Heart left ventricle (tissue), 16 donors: ENCODE measurements at places on chromosomes 4 and X. TPM values are rescaled to one million over a fixed set of nuclear protein-coding genes. Genes with fewer than 3 reads are reported as not detected.

- no peak for DNase-seq
Measured at GRCh38 chr4:21888195-21888976, 60.2 kb downstream of the KCNIP4 start.

- DNase-seq = no peak
Measured at GRCh38 chrX:437661-438390, 51.1 kb upstream of the PPP2R3B start.

- DNase-seq = no peak
Measured at GRCh38 chrX:49610718-49611310, 12.0 kb downstream of the GAGE1 start.

DNA sequence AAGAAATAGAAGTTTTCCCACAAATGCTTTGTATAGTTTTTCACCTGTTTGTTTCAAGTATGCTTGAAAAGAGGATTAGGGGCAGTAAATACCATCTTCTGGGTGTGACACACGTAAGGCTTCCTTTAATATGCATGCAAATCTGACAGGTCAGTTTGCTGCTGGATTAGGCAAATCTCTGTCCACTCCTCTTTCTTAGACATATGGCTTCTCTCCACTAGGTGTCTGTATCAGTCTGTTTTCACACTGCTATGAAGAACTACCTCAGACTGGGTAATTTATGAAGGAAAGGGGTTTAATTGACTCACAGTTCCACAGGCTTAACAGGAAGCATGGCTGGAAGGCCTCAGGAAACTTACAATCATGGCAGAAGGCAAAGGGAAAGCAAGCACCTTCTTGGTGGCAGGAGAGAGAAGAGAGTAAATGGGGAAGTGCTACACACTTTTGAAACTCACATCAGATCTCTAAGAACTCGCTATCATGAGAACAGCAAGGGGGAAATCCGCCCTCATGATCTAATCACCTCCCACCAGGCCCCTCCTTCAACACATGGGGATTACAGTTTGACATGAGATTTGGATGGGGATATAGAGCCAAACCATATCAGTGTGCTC is 66.9 kb downstream of the TAB3 start:
- DNase-seq = no peak

DNA sequence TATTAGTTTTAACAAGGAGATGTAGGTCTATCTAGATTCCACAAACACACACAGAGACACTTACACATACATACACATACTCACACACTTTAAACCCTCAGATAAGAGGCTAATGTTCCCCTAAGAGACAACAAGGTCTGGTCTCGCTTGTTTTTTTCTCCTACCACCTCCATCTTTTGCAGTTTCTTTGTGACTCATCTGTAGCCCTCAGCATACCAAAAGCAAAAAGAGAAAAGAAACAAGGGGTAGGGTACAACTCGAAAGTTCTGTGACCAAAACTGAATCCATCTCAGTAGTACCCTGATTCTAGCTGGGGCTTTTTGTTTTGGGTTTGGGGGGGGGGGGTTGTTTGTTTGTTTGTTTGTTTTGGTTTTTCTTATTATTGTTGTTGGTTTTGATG is 12.2 kb upstream of the EXOSC9 start:
- no peak for DNase-seq

- no peak for DNase-seq
Measured at GRCh38 chrX:40651620-40652223, 4.4 kb upstream of the CXorf38 start.

DNA sequence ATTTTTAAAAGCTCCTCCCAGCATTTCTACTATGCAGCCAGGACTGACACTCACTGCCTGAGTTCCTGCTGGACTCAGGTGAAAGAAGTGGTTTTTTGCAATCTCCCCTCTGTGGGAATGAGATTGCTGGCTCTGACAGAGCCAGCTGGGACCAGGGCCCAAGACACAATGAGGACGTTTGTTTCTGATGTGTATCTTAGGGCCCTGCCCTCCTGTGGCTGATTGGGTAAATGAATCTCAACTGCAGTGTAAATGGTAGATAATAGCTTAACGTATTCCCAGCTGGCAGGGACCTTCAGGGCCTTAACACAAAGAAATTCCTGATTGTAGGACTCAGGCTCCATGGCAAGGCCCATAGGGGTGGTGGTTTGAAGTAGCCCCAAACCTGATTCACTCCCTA is 85.8 kb upstream of the PRPS1 start:
- DNase-seq = no peak

DNA sequence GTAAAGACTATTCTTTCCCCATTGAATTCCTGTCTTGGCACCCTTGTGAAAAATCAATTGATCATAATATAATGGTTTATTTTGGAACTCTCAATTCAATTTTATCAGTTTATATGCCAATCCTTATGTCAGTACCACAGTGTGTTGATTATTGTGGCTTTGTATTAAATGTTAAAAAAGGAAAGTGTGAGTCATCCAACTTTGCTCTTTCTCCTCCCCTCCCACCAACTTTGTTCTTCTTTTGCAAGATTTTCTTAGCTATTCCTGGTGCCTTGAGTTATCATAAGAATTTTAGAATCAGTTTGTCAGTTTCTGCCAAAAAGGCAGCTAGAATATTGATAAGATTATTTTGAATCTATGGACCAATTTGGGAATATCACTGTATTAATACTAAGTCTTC is 11.2 kb upstream of the RNF175 start:
- DNase-seq = no peak

- no peak for DNase-seq
Measured at GRCh38 chr4:145814246-145814645, 124.4 kb downstream of the ZNF827 start.

DNA sequence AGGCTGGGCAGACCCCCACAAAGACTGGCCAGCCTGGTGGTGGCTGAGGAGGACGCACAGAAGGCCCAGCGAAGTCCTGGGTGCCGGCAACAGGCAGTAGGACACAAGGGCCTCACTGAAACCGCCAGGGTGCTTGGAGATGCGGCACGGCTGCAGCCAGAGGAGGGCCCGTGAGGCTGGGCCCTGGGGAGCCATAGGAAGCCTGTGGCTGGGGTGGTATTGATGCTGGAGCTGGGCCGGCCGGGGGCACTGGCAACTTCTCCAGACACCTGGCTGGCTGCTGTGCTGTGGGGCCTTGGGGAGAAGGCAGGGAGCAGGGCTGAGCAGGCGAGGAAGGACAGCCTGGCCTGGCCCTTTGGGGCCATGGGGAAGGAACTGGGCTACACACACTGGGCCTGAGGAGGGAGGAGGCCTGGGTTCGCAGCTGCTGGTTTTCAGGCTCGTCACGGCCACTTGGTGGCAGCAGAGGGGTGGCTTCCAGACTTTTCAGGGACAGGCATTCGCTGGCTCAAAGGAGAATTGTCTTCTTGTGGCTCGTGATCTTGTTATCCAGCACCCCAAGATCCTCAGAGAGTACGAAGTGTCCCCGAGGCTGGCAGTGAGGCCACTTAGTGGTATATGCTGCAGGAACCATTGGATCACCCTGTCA is 37.2 kb downstream of the ATP2B3 start:
- peak; percentile 53 for DNase-seq

- DNase-seq = no peak
Measured at GRCh38 chrX:98931216-98931615, 1478.9 kb downstream of the PCDH19 start.

DNA sequence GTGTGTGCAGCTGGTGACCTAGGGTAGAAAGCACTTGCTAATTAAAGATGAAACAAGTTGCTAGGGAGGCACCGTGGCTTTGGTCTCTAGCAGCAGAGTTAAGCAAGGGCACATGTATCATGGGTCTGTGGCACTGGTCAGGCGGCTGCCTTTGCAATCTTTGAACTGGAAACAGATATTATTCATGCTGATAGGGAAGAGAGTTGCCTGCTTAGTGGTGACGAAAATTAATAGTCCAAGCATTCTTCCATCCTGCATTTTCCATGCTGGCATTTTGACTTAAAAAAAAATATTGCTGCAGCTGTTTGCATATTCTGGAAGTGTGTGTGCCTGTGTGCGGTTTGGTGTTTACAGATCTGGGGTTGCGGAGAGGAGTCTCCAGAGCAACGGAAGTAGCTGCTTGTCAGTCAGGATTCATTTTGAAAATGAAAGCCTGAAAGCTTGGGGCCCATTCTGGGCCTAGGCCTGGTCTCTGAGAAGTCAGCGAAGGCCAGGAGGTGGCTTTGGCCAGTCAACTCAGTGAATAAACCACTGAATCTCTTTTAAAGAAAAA is 2.3 kb upstream of the SOWAHD start:
- DNase-seq = no peak

DNA sequence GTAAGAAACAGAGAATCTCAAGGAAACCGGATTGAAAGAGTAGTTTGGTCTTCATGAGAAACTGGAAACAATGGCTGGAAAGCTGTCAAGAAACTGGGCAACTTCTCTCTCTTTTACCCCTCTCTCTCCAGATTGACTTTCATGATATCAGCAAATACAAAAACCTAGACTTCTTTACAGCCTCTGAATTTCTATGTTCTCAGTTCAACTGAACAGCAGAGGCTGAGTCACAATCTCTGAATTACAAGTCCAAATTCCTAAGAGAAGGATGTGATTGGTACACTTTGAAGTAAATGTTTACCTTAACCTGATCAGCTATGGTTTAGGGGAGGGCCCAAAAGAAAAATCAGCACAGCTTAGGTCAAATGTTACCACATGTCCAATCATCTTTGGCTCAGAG is 974.9 kb downstream of the RPA4 start:
- no peak for DNase-seq

DNA sequence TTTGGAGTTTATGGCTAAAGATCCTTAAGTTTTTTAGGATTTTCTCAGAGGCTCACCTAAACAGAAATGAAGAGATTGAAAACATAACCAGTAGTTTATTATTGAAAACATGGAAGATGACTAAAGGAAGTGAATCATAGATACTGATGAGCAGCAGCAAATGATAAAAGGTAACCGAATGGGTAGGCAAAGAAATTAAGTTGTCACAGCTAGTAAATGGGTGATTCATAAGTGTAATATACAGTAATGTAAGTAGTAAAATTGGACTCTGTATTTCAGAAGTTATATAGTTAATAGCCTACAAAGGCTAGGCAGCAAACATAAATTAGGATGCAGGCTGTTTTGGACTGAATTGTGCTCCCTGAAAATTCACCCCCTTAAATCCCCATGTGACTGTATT is 59.0 kb upstream of the ADGRA3 start:
- DNase-seq = no peak

- no peak for DNase-seq
Measured at GRCh38 chr4:83180431-83180968, 66.0 kb upstream of the PLAC8 start.

- DNase-seq = no peak
Measured at GRCh38 chrX:31147175-31147574, 75.3 kb upstream of the FTHL17 start.

- DNase-seq = peak; percentile 24
Measured at GRCh38 chr4:156954587-156954986, 17.0 kb downstream of the PDGFC start.

GRCh38 chrX:6968231-6968630 is 179.3 kb upstream of the STS start:
- no peak for DNase-seq

GRCh38 chrX:119488749-119489148 is 20.5 kb downstream of the SLC25A5 start:
- no peak for DNase-seq

DNA sequence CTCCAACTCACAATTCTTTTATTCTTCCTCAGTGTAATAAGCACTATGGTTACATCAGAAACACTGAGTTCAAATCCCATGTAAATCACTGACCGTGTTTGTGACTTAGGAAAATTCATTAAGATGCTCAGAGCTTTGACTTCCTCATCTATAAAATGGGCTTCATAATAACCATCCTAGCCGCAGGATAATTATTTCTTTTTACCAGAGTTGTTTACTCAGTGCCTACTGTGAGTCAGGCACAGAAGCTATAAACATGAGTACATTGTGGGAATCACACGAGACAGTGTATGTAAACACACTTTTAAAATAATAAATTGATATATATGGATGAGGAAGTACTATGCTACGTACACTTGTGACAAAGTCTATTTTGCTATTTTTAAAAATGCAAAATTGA is 296.3 kb upstream of the TENM3 start:
- no peak for DNase-seq

DNA sequence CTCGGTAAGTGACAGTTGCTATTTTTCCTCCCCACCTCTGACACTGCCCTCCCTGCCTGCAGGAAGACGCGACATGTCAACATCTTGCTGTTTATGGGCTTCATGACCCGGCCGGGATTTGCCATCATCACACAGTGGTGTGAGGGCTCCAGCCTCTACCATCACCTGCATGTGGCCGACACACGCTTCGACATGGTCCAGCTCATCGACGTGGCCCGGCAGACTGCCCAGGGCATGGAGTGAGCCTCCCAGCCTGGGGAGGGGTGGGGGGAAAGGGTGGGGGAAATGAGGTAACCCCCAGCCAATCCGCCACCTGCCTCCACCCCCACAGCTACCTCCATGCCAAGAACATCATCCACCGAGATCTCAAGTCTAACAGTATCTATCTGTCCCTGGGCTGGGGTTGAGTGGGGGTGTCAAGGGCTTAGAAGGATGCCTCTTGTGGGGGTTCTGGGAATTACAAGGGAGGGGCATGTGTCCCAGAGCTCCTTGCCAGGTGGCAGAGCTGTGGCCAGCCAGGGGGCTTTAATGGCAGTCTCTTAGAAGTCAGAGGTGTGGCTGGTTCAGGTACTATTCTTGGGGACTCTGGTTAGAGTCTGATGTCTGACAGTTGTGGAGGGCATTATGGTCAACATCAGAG is 7.8 kb downstream of the ARAF start:
- no peak for DNase-seq

DNA sequence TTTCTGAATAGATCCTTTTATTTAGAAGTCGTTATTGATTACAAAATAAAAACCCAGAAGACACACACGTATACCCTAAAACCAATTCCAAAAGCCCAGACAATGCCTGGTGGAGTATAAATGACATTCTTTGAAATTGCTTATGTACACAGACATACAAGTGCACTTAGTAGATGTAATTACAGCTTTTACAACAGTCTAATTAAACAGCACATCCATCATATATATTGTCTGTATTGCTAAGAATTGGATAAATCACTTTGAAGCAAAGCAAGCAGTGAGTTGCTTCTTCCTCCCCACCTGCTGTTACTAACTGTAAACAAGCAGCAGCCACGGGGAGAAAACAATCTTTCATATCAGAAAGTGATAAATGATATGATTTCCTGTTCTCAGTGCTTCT is 645.7 kb downstream of the TLL1 start:
- DNase-seq = no peak

- DNase-seq = no peak
Measured at GRCh38 chr4:12615822-12616221, 868.3 kb downstream of the RAB28 start.

The ADRA2C gene
- total RNA-seq = 7.7 TPM

The HTN1 gene
- total RNA-seq = not detected

The SLC49A3 gene
- total RNA-seq = 11.7 TPM

The HSFX2 gene
- 0.24 TPM for total RNA-seq

The MAGEA9B gene
- total RNA-seq = not detected

The DMD gene
- total RNA-seq = 143 TPM

The PPEF1 gene
- 0.73 TPM for total RNA-seq
